SJSA1 (cell line): ENCODE measurements at places on chromosomes 13 and 19. TPM values are rescaled to one million over a fixed set of nuclear protein-coding genes. Genes with fewer than 3 reads are reported as not detected.

MBD3L2 gene
- total RNA-seq: not detected in 2 replicates

SIGLEC14 gene
- not detected in 2 replicates for total RNA-seq

GRCh38 chr13:40706439-40706838 lies 40.0 kb upstream of the FOXO1 start:
- H3K27me3 ChIP-seq: no peaks in the 10 kb centered on the region
- no peak overlapping the region for H3K4me3 ChIP-seq
- H3K27ac ChIP-seq: no peak overlapping the region
- no peaks in the 10 kb centered on the region for H3K4me1 ChIP-seq
- DNase-seq: no peak

DNA sequence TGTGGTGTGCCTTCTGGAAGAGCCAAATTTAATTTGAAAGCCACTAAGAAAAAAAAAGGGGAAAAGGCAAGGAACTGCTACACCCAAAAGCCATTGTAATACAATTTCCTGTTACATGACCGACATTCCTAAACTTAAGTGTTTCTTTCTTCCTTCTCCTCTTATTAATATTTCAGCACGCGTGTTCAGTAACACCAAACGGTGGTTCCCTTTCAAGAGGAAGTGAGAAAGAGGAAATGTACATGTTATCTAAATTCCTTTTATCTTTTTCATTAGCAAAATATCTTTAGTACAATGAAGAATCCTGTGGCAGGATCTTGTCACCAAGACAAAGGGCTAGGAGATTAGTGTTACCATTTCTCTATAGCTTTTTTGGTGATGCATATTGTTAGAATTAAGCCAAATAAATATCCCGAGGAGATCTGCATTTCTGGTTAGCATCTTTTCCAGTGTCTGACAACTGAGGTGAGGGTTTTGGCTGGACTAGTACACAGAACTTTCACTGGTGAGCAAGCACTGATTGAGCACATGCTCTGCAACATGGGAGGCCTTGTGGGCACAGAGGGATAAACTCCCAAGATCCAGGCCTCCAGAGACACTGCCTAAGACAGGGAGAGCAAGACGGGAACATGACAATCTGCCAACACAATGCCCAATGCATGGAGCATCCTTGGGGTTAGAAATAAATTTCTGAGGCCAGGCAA lies 22.1 kb downstream of the LATS2 start:
- H3K36me3 ChIP-seq: peaks cover 28% of the 10 kb centered on the region
- H3K27ac ChIP-seq: peak overlapping the region; percentile 17; the same call in 1 of the 2 replicates
- no peak overlapping the region for H3K4me3 ChIP-seq
- DNase-seq: no peak
- H3K27me3 ChIP-seq: no peaks in the 10 kb centered on the region

DNA sequence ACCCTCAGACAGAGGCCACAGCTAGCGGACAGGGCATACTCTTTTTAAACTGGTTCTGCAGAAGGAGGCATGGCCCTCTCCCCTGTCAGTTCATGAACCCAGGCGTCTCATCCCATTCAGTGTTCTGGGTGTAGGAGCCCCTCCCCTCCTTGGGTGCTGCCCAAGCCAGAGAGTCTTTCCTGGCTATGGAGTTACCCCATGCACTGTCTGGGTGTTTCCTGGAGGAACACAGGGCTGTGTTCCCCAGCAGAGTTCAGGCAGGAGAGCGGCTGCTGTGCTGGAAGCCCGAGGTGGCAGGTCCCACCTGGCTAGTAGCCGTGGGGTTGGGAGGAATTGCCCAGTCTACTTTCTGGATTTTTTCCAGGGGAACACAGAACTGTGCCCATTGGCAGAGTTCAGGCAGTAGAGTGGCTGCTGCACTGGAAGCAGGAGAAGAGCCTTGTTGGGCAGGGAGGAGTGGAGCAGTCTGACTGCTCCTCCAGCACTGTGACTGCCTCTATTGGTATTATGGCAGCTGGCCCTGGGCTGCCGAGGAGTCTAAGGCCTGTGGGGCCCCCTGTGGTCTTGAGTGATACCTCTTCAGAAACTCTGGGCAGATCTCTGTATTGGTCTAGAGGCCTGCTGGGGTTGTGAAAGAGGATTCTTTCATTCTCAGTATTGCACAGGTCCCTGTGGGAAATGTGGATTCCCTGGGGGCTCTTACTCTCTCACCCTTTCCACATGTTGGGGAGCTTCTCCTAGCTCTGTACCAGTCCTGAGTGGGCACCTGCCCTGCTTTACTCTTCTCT lies 168.3 kb downstream of the PCDH20 start:
- no peaks in the 10 kb centered on the region for H3K4me1 ChIP-seq
- H3K4me3 ChIP-seq: no peak overlapping the region
- H3K27me3 ChIP-seq: no peaks in the 10 kb centered on the region
- H3K36me3 ChIP-seq: no peaks in the 10 kb centered on the region

DNA sequence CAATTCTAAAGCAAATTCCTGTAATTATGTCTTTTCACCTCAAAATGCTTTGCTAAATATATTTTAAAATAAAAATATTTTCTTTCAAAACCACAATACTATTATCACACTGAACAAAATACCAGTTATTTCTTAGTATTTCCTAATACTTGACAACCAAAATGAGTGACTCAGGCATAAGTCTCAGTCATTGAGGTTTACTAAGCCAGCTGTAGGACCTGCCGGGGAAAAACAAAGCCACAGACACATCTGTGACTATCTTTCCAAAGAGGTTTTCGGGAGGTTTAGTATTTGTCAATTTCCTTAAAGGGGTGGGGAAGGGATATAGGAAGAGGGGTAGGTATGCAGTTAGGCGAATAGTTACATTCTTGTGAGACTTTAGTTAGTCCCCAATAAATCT lies 3.2 kb upstream of the ZNF235 start:
- H3K27me3 ChIP-seq: no peaks in the 10 kb centered on the region
- peaks cover 5% of the 10 kb centered on the region for H3K4me1 ChIP-seq
- H3K36me3 ChIP-seq: no peaks in the 10 kb centered on the region
- no peak for DNase-seq
- H3K4me3 ChIP-seq: no peak overlapping the region

DNA sequence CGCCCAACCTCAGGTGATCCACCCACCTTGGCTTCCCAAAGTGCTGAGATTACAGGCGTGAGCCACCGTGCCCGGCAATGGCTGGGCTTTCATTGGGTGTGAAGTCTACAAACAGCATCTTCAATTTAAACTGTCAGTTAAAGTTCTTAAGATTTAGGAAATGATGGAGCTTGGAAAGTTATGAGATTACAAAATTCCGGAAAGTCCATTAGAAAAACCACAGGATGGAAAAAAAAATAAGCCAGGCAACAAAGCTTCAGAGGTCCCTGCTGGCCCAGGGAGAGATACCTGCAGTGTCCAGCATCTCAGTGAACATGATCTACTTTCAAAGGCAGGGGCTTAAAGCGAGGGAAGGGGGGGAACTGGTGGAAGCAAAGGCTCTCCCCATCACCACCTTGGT lies 4.6 kb upstream of the ZNF587B start:
- no peak overlapping the region for H3K4me3 ChIP-seq
- no peak for DNase-seq
- no peaks in the 10 kb centered on the region for H3K27me3 ChIP-seq
- H3K4me1 ChIP-seq: peaks cover 3% of the 10 kb centered on the region; the same call in 1 of the 2 replicates

- no peaks in the 10 kb centered on the region for H3K27me3 ChIP-seq
- no peaks in the 10 kb centered on the region for H3K4me1 ChIP-seq
- DNase-seq: peak; percentile 79
- no peak overlapping the region for H3K27ac ChIP-seq
These were observed 17.2 kb downstream of the PKN1 start for GRCh38 chr19:14450168-14450874.

DNA sequence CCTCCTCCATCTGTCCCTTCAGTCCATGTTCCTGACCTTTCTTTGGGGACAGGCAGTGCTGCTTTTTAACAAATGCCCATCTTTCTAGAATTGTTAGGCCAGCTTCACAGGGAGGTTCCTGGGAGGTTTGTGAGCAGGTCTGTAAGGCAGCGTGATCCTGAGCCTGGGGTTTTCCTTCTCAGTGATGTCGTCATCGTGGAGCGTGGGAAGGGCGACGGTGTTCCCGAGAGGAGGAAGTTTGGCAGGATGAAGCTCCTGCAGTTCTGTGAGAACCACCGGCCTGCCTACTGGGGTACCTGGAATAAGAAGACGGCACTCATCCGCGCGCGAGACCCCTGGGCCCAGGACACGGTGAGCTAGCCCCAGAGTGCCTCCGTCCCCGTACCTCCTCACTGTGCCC lies 26.8 kb downstream of the CHAF1A start:
- no peak overlapping the region for H3K27ac ChIP-seq
- H3K36me3 ChIP-seq: peaks cover 85% of the 10 kb centered on the region
- H3K27me3 ChIP-seq: no peaks in the 10 kb centered on the region
- H3K4me3 ChIP-seq: no peak overlapping the region
- DNase-seq: no peak
- peaks cover 20% of the 10 kb centered on the region for H3K4me1 ChIP-seq

GRCh38 chr13:43128504-43128961 lies 105.1 kb downstream of the DNAJC15 start:
- no peaks in the 10 kb centered on the region for H3K4me1 ChIP-seq
- DNase-seq: no peak
- no peaks in the 10 kb centered on the region for H3K36me3 ChIP-seq
- no peak overlapping the region for H3K4me3 ChIP-seq

DNA sequence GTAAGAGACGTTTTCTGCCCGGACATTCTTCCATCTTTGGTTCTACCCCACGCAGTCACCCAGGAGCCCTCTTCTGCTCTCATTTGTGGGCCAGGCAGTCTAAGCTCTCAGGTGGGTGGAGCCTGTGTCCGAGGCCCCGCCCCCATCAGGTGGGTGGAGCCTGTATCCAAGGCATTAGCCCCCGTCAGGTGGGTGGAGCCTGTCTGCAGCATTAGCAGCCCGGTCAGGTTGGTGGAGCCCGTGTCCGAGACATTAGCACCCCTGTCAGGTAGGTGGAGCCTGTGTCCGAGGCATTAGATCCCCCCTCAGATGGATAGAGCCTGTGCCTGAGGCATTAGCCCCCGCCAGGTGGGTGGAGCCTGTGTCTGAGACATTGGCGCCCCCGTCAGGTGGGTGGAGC lies 45.5 kb upstream of the C13orf46 start:
- H3K4me3 ChIP-seq: no peak overlapping the region
- H3K27me3 ChIP-seq: no peaks in the 10 kb centered on the region
- H3K4me1 ChIP-seq: no peaks in the 10 kb centered on the region
- H3K36me3 ChIP-seq: peaks cover 78% of the 10 kb centered on the region
- H3K27ac ChIP-seq: no peak overlapping the region

DNA sequence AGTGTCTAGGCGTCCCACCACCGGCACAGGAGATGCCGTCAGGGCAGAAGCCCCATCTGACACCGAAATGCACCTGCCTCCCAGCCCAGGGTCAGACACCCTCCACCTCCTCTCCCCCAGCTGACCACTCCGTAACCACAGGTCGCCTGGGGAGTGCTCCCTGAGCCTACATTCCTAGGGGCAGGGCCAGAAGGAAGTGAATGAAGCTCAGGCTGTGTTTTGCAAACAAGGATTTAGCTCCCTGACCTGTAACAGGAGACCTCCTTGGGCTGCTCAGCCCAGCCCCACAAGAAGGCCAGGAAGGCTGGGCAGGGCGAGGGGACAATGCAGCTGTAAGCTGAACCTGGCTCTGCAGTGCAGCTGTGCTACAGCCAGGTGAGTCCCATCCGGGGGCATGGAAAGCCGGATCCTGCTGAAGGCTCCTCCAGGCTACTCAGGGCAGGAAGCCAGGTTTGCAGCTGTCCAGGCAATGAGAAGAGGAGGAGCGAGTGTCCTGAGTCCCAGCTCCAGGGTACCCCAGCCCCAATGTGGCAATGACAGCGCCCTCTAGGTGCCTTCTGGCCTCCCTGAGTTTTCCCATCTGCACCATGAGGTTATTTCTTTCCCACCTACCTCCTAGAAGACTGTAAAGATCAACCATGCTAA lies 42.1 kb downstream of the RHPN2 start:
- no peak overlapping the region for H3K4me3 ChIP-seq
- peaks cover 4% of the 10 kb centered on the region; the same call in 1 of the 2 replicates for H3K36me3 ChIP-seq
- no peak for DNase-seq

DNA sequence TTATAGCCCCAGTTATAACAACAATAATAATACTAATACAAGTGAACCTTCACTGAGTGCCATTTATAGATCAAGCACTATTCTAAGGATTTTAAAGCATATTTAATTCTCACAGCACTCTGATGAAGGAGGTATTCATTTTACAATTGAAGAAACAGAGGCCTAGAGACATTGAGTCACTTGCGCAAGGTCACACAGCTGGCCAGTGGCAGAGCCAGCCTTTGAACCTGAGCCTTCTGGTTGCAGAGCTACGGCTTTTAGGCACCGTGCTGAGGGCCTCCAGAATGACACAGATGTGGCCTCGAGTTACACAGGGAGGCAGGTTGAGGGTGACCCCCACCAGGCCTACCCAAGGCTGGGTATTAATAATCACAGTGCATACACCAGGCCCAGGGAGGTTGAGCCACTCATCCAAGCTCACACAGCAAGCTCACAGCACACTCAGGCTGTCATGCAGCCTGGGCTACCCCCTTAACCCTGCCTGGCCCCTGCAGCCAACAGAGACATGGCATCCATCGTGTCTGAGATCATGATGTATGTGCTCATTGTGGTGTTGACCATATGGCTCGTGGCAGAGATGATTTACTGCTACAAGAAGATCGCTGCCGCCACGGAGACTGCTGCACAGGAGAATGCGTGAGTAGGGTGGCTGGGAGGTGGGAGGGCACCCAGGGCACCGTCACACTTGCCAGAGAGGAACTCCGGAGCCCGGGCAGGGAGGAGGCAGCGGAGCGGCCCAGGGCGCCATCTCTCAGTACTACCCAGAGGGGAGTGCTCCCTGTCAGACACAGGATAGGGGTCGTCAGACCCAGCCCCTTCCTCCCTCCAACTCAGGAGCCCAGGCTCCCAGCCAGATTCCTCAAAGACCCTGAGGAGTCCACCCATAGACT lies 2.7 kb upstream of the HPN start:
- H3K4me1 ChIP-seq: no peaks in the 10 kb centered on the region
- DNase-seq: no peak
- no peaks in the 10 kb centered on the region for H3K27me3 ChIP-seq
- H3K36me3 ChIP-seq: no peaks in the 10 kb centered on the region

DNA sequence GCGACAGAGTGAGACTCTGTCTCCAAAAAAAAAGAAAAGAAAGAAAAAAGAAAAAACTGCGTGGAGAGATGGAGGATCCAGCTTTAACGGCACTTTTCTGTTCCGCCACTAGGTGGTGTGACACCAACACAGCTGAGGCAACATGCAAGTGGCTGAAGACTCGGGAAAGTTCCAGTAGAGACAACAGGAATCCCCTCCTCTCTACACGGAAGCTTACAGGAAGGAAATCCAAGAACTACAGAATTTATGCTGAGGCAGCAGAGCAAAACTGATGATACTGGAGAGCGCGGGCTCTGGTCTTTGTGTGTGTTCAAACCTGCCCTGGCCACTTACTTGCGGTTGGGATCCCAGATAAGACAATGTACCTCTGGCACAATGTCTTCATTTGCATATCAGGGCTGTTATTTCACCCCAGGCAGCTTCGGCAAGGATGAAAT lies 9.9 kb downstream of the RANBP3 start:
- H3K4me3 ChIP-seq: no peak overlapping the region
- H3K36me3 ChIP-seq: peaks cover 53% of the 10 kb centered on the region
- peaks cover 10% of the 10 kb centered on the region for H3K4me1 ChIP-seq
- H3K27ac ChIP-seq: no peak overlapping the region
- DNase-seq: peak; percentile 73

GRCh38 chr19:12938779-12939601 lies 581 bp downstream of the CALR start:
- H3K4me3 ChIP-seq: peak overlapping the region; percentile 80
- no peaks in the 10 kb centered on the region for H3K27me3 ChIP-seq
- H3K4me1 ChIP-seq: peaks cover 25% of the 10 kb centered on the region
- peak overlapping the region; percentile 39 for H3K27ac ChIP-seq
- no peak for DNase-seq
